LHCN-M2 (cell line): ENCODE measurements at places on chromosomes 5 and 9. TPM values are rescaled to one million over a fixed set of nuclear protein-coding genes. Genes with fewer than 3 reads are reported as not detected.

GRCh38 chr5:131997026-131997726 is 14.3 kb downstream of the ACSL6 start:
- no peak for DNase-seq

DNA sequence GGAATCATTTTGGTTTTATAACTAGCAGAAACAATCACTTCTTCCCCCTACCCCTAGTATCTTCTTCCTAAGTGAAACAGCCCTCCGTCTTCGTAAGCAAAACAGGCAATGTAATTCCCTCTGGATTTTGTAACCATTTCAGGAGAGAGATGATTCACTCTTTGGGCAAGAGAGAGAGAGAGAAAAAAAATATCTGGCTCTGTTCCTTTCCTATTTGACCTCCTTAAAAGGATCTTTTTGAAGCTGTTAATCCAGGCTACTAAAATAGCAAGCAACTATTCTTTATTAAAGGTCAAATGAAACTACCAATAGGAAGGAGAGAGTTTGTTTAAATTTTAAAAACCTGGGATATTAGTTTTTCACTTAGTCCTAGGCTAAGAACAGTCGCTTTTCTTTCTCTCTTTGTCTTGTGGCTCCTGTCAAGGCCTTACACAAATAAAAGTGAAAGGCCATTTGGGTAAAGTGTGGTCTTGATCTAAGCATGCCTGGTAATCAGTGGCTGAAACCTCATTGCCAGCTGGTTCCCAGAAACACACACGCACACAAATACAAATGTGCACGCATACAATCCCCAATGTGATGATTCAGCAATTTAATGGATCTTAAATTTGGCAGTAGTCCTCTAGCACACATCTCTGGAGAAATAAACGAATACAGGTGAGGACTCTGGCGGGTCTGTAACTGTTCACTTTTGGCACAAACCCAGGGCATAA is 70.2 kb downstream of the PRUNE2 start:
- DNase-seq, result peak; percentile 95

DNA sequence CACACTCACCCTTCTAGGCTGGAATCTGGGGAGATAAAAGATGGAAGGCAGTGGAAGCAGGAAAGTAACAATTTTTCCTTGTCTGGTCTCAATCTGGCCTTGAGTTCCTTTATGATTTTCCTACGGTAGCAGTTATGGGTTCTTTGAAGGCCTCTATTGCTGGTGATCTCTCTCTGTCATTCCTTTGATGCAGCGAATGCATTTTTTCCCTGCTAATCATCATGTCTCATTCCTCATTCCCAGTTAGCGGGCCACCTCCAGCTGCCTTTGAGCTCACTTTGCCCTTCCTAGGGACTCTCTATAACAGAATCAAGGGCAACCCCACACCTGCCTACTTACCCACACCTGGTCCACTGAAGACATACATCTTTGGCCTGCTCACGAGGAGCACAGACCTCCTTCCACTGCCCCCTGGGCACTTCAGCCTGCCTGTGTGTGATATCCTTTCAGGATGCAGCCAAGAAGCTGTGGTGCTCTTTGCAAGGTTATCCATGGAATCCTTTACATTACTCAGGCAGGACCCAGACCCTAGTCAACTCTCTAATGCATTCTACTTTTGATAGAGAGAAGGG is 191.7 kb downstream of the DRD1 start:
- DNase-seq, result no peak

DNA sequence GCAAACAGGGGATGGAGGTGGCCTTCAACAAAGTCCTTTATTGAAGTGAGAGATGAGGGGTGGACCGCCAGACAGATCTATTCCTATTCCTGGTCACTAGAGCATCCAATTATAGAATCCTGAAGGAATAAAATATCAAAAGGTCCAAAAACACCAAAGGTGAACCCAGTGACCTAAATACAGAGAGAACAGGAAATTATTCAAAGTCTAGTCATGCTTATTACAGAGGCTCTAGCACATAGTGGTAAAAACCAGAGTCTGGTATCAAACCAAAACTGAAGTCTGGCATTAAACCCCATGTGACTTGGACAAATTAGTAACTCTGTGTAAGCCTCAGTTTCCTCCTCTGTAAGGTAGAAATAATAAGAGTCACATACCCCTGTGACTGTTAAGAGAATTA is 100.5 kb upstream of the SNX2 start:
- no peak for DNase-seq

GRCh38 chr5:31844622-31845345 is 205.9 kb downstream of the PDZD2 start:
- no peak for DNase-seq

- DNase-seq, result no peak
These were observed 33.3 kb downstream of the FBXO10 start for GRCh38 chr9:37542895-37543294.

DNA sequence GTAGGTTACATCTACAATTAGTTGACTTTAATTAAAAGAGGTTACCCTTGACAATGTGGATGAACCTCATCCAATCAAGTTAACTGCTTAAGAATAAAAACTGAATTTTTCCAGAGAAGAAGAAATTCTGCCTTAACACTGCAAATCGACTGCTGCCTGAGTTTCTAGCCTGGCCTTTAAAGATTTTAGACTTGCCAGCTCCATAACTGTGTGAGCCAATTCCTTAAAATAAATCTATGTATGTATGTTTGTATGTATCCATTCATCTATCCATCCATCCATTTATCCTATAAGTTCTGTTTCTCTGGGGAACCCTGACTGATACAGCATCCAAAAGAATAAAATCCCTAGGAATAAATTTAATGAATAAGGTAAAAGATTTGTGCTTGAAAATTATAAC is 136.1 kb downstream of the TMEM38B start:
- no peak for DNase-seq

DNA sequence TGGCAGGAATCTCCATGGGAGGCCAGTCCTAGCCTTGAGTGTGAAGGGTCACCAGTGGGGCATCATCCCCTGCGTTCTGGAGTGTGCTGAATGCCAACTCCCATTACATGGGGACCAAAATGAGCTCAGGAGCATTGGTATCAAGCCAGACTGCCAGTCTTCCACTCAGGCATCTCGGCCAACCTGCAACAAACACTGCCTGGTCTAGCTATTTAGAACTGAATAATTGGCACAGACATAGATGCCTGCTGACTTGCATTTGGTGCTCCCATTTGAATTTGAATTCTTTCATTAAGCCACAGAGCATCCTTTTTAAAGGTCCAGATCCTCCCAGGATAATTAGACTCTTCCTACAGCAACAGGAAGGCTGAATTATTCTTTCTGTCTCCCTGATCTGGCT is 116.6 kb upstream of the ABCA1 start:
- no peak for DNase-seq

DNA sequence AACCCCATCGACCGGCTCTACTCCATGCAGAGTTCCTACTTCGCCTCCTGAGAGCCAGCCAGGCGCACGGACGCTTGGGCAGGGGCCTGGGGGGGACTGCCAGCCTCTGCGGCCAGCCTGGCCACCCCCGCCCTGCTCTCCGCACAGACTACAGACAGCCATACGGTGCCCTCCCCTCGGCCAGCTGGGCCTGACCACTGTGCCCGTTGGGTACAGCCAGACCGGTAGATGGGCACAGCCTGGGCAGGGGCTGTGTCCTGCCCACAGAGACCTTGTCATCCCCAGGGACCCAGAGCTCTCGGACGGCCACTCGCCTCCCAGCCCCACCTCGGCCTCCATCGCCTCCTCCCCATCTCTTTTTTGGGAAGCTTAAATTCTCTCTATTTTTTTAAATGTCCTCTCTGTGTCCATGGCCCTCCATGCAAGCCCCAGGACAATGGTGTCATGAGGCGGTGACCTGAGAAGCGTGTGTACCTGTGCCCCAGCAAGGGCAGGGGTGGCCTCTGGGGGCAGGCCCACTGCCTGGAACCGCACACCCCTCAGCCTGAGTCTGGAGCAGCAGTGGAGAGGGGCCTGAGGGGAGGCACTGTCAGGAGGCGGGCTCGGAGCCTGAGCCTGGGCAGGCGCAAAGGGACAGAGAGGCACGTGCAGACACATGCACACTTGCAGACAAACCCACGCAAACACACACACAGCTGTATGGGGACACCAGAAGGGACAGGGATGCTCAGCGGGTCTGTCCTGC is 82.8 kb downstream of the LMX1B start:
- no peak for DNase-seq

PPP2R2B gene
- 0.75 and 1.0 TPM in 2 replicates for total RNA-seq

OR1J2 gene
- total RNA-seq, result not detected in 2 replicates

GRIA1 gene
- total RNA-seq, result 7.4 and 10.0 TPM in 2 replicates
